GDM1 (cell line): ENCODE measurements at places on chromosomes 7 and 10.

DNA sequence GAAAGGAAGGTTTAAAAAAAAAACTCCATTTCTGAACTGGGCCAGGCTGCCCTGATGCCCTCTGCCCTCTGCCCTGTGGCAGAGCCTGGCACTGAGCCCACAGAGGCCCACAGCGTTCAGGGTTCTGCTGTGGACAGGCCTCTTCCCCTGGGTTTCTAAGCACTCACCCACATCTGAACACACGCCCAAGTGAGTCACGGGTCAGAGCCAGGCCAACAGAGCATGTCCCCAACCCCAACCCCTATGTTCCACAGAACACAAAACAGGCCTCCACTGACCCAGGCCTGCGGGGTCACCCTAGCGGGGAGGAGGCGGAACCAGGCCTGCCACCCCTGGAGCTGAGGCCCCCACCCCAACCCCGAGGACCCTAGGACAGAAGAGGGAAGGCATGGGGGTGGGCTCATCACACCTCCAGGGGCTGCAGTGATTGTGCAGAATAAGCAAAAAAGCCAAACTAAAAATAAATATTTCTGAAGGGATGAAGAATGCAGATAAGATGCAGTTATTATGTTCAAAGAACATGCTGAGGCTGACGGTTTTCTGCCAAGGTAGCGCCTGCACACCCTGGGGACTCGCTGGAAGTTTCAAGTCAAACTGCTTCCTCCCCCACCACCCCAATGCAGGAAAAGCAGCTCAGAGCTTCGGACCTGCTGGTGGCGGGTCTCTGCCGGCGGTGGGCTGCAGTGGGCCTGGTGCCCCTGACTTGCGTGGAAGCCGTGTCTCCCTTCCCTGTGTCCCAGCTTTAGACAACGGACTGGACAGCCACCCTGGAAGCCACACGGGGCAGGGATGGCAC lies 5.4 kb downstream of the WDR86 start:
- DNase-seq = no peak

GRCh38 chr10:130108934-130109604 lies 1.6 kb downstream of the C10orf143 start:
- DNase-seq = no peak

- DNase-seq = no peak
These were observed 63.1 kb downstream of the DLG5 start for GRCh38 chr10:77863446-77863845.

DNA sequence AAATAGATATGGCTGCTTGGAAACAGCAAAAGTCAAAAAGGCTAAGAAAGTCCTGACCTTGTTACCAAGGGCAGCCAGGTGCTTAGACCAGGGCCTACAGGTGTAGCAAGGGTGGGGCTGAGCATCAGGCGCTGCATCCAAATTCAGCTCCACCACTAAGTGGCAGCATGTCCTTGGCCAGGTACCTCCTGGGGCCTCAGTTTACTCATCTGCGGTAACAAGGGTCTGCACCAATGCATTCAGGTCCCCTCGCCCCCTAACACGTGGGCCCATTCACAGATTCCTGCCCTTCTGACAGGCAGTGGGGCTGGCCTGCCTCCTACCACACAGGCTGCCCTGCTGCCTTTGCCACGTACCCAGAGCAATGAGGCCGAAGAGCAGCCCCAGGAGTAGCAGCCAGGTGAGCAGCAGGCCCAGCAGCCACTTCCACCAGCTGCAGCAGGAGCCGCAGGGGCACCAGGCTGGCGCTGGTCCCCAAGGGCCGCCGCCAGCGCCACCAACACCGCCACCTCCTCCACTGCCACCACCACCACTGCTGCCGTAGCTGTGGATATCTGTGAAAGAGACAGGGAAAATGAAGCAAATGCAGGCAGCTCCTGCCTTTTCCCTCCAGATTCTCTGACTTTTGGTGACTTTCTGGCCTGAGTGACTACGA lies 28.9 kb downstream of the COL17A1 start:
- no peak for DNase-seq

DNA sequence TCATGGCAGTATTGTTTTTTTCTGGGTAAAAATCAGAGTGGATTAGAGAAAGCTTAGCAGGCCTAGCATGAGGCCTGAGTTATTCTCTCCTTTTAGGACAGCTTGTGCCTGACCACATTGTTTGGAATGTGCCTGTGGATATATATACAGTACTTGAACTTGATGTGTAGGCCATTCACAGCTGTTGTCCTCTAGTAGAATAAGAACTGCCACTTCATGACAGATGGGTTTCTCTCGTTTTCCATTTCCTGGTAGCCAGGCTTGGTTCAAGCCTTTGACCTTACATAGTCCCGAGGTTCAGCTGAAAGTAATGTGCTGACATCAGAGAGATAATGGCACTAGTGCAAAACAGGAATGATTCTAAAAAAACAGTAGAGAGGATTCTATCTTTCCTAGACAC lies 473.9 kb downstream of the AUTS2 start:
- DNase-seq = no peak

DNA sequence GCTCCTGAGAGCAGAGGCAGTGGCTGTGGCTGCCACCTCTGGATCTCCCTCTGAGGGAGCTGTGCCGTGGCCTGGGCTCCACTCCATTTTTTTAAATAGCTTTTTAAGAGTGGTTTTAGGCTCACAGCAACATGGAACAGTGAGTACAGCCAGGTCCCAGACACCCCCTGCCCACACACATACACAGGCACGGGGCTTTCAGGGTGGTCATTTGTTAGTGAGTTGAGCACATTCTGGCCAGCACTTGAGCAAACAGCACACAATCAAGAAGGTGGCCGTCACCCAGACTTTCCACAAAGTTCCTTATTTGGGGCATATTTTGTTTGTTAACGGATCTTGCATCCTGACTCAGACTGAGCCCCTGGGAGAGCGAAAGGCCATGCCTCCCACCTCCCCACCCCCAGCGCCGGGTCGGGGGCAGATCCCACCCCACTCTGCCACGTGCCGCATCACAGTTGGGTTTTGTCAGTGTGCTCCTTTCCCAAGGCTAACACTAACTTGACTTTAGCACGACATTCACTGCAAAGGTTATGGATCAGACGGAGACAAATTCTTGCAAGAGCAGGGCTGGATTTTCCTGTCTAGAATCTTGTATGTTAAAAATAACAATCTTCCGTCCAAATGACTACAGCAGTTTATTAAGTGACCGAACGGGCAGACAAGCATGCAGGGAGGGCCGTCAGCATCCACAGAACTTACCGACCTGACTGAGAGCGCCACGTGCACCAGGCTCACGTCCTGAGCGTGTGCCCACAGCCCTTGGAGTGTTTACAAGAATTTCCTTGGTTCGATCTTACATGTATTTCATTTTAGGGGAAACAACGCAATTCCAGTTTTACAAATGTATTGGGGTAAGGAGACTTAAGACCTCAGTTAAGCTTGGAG lies 156.5 kb upstream of the NPS start:
- DNase-seq = no peak

- DNase-seq = no peak
These were observed 250.4 kb downstream of the FZD1 start for GRCh38 chr7:91514591-91514990.

- DNase-seq = no peak
These were observed 156.7 kb downstream of the MBL2 start for GRCh38 chr10:52615756-52616394.

DNA sequence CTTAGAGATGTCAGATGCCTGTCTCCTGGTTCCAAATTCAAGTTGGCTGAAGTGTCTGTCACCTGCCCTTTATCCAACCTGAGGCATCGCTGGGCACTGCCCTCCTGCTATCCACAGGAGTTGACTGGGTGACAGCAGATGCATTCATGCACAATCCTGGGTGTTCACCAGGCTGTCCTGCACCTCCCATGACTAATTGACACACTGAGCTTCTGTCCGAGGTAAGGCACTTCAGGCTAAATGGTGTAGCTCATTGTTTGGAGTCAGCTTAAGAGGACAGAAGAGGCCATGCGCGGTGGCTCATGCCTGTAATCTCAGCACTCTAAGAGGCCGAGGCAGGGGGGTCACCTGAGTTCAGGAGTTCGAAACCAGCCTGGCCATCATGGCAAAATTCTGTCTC lies 2.4 kb downstream of the UCMA start:
- no peak for DNase-seq

DNA sequence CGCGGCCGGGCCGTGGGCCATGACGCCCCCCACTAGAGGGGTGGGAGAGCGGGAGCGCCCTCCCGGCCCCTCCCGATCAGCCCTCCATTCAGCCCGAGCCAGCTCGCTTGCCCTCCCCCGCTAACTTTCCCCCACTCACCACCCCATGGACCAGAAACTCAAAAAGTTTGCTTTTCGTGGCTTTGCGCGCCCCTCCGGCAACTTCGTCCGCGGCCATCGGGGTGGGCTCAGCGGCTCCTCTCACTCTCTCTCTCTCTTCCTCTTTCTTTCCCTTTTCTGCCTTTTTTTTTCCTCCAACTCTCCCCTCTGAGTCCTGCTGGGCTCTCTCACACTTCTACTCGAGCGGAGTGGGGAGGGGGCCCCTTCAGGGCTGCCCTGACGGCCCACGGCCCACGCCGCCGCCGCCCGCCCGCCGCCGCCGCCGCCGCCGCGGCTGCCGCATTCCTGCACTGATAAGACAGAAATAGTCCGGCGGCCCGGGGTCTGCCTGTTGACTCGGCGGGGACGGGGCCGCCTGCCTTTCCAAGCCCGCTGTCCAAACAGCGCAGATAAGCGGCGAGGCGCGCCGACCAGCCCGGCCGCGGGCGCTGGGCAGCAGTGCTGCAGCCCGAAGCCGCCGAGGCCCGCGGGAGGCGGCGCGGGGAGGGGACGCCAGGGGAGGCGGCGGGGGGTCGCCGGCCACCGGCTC lies at the start of gene SMARCD3:
Gene SMARCD3, minus strand, starts transcription at position 349 of the 688 bp plus-strand sequence. Its CDS starts 132 bp downstream, at position 217.
- no peak for DNase-seq

DNA sequence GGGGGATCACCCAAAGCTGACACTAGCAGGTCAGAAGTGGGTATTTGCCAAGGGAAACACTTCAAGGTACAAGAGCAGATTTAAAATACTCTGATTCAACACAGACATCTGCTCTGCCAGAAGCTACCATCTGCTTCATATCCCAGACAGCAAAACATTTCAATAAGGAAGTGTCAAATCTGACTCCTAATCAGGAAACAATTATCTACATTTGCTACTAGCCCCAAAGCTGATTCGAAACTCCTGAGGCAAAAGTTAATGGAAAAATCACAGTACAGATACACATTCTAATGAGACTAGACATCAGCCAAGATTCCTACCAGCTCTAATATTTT lies 48.9 kb downstream of the PARD3 start:
- no peak for DNase-seq

DNA sequence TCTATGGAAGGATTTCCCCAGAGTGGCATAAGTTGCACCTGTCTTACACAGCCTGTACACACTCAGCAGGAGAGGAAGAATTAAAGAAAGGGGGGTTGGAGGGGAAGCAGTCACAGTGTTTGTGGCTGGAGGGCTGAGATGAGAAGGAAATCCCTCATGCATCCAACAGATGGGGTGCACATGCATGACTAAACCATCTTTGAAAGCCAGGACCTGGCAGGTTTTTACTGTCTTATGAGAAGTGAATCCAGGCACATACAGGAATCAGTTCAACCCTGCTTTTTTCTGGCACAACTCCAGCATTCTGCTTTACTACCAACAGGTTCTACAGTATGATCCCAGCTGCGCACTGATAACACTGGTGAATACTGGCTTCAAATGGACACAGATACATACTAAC lies 107.7 kb downstream of the CACNA2D1 start:
- DNase-seq = no peak

DNA sequence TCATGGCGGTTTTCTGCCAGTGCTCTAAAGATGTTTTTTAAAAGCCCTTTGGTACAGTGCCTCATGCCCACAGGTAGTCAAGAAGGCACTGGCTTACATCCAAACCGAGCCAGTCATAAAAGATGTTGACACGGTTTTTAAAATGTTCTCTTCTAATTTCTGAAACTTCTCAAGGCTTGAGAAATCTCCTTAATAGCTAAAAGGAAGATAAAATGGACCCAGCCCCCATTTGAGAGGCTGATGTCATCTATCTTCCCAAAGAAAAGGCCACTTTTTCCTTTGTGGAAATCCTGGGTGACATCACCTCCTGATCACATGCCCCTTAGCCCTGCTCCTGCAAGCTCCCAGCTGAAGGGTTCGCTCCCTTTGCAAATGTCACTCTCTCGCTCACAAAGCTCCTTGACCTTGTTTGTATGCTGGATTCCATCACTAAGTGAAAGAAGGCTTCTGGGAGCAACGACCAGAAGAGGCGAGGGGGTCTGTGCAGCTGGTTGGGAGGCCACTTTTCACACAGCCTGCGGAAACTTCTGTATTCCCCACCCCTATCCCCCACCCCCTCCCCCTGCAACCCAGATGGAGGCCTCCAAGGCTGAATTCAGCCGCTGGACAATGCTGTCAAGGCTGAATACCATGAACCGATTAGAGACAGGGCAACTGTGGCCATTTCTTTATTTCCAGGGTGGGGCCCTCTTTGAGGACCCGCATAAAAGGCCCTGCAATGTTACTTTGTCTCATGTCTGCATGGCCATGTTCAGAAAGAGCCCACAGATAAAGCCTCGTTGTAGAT lies 122.8 kb downstream of the CUBN start:
- no peak for DNase-seq

DNA sequence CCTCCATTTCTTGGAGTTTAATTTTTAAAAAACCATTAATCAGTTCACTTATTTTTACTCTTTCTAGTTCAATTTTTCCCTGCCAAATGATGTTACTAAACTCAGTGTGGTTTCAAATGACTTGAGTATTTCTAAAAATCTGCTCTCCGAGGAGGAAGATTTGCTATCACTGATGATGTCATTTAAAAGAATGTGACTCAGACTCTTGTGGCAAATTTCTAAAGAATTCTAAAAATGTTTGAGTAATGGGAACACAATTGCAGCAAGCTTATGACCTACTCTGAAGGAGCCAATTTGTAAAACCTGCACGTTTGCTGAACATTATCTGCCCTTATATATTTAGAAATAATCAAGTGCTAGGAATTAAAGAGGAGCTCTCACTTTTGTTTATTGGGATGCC lies 88.6 kb downstream of the SPAG6 start:
- DNase-seq = no peak

- no peak for DNase-seq
These were observed 9.2 kb downstream of the AGBL3 start for GRCh38 chr7:134995239-134996096.

GRCh38 chr7:80244206-80244916 lies 109.7 kb downstream of the GNAI1 start:
- DNase-seq = peak; percentile 9

- no peak for DNase-seq
These were observed 126.3 kb downstream of the NRP1 start for GRCh38 chr10:33208166-33208565.

DNA sequence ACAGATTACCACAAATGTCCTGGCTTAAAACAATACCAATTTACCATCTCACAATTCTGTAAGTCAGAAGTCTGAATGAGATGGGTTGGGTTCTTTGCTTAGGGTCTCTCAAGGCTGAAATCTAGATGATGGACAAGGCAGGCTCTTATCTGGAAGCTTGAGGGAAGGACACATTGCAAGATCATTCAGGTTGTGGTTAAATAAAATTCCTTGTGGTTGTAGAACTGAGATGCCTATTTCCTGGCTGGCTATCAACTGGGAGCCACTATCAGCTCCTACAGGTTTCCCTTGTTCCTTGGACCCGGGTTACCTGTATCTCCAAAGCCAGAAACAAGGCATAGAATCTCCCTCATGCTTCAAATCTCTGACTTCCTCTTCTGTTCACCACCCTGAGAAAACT lies 148.4 kb downstream of the MDFIC start:
- no peak for DNase-seq
